Jurkat, Clone E6-1 (cell line): ENCODE measurements at places on chromosomes 13 and 19.

DNA sequence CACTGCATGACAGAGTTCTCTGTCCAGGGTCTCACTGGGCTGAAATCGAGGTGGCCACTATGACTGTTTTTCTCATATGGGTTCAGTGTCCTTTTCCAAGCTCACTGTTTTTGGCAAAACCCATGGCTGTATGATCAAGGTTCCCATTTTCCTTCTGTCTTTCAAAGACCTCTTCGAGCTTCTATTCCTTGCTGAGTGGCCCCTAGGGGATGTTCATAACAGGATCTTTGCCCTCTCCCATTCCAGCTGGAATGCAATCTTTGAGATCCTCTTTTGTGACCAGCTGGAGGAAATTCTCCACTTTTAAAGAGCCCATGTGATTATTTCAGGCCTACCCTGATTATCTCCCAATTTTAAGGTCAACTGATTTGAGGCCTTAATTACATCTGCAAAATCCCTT, 572.5 kb upstream of the SLC10A2 start:
- DNase-seq, result no peak

DNA sequence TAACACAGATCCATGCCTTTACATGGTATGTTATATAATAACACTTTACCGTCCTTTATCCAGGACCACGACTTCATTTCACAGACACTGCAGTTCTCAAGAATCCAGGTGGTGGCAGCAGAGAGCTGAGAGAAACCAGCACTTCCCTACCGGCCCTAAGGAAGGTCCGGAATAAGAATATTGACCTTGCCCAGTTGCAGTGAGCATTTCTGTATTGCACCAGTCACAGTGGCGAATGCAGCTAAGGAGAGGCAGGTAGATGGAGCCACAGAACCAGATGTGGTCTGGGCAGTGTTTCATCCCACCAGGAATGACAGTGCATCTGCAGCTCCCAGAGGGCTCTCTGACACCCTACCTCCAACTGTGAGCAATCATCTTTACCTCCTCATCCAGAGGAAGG, 44.6 kb downstream of the ZNF787 start:
- DNase-seq, result peak; percentile 22

DNA sequence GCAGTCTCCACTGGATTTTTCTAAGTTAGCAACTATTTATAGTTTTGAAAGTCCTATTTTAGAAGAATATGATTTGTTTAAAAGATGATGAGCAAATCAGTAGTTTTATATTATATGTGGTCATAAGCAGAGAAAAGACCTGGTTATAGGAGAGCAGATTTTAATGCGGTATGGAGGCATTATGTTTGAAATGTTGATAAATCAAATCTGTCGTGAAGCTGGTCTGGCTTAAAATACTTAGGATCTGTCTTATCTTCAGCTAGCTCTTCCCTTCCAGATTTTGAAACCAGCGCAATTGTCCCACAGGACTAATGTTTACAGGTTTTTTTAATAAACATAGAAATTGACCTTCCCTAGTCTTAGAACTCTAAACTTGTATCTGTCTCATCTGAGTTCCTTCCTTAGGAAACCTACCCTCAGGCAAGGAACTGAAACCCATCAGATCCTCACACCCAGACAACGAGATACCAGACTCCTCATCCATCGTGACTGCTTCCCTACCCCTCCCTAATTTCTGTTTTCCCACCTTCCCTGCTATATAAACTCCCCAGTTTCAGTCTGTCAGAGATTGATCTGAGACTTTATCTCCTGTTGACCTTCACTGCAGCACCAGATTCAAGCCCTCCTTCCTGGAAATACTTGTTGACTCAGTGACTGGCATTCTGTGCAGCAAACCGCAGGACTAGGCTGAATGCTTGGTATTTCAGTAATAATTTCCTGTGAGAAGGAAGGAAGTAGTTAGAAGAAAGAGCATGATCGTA, 37.8 kb upstream of the CXCL17 start:
- no peak for DNase-seq

DNA sequence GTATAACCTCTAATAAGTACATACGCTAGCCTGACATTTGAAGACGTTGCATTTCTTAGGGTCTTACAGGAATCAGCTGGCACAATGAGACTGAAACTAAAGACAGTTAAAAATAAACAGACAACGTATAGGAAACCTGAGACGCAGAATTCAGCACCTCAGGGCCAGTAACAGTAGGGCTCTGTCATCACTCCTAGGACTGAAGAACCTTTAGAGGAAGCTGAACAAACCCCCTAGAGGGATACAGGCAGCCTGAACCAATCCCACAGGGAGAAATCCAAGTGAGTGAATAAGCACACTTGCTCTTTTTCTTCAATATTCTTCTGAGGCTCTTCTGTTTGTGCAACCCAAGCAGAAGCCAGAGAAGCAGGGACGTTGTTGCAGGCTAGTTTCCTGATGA, 53.9 kb upstream of the KLHL1 start:
- DNase-seq, result no peak

GRCh38 chr13:110581506-110582185, 20.1 kb upstream of the RAB20 start:
- DNase-seq, result no peak

DNA sequence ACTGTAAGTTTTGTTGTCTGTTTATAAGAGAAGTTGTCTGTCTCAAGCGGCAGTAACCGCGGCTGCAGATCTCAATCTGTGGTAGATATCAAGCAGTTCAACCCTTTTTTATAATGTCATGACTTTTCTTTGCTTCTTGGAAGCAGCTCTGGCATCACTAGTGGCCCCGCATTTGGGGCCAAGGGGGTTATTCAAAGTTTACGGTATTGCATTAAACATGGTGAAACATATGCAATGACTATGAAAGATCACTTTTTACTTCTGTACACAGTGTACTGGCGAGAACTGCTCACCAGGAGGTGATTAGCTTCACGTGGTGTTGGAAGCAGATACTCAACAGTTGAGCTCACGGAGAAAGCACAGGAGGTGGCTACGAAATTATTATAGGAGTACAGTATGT, 4.6 kb upstream of the FFAR3 start:
- DNase-seq, result no peak

- no peak for DNase-seq
Observed at GRCh38 chr13:110285991-110286832, 20.7 kb downstream of the COL4A1 start.

DNA sequence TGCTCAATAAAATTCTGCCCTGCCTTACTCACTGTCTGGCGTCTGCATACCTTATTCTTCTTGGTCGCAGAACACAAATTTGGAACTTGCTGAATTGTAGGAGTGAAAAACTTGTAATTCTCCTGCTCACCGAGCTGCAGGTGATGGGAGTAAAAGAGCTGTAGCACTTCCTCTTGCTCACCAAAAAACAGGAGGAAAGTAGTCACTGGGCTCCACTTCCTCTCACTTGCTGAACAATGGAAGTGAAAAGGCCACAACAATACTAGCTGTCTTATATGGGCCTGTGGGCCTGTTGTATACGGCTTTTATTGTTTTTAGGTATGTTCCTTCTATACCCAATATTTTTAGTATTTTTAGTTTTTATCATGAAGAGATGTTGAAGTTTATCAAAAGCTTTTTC, 978.7 kb downstream of the SLITRK5 start:
- no peak for DNase-seq

DNA sequence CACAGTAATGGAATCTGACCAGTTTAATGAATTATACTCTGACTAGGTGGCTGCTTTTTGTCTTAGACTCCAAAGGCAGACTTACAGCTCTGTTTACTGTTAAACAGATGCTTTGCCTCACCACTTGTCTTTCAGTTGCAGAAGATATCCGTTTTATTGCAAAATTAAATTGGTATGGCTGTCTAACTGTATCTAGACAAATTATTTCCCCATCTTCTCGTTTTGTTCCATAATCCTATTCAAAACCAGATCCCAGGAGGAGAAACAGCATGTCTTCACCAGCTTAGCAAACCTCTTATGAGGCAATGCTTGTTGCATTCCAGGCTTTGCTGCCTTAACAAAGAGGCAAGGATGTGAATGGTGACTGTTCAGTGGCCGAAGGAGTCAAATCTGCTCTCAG, 215.6 kb downstream of the TDRD3 start:
- DNase-seq, result no peak

DNA sequence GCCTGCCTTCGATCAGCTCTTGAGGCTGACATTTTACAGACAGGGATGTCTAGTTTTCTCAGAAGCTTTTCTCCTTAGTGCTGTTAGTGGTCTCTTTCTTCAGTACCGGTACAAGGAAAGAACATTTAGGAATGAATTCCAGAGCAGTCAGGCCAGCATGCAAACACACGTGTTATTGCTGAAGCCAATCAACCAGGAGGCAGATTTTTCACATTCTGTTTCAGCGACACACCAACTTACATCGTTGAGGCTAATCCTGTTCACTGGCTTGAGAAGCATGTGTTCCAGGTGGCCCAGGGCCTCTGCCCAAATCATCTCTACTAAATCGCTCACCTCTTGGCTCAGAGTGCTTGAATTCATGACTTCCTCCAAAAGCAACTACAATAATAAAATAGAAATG, 19.2 kb downstream of the PARP4 start:
- no peak for DNase-seq

- no peak for DNase-seq
Observed at GRCh38 chr13:36353001-36353400, 6.8 kb upstream of the SPART start.

- no peak for DNase-seq
Observed at GRCh38 chr13:112234131-112234875, 141.9 kb upstream of the SPACA7 start.

DNA sequence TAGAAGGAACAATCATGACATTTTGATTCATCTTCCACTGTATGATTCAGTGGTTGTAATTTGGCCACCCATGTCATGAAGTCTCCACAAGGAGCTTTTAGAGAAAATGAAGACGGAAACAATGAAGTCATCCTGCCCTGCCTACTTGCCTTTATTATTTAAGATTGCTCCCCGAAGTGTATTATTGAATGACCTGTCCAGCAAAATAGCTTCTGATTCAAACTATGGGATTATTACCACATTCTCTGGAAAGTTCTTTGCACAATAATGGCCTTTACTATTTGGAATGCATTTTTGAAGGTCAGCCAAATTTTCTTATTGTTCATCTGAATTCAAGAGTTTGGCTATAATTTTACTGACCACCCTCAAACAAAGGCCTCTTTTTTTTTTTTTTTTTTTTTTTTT, 77.8 kb upstream of the RFC3 start:
- no peak for DNase-seq

DNA sequence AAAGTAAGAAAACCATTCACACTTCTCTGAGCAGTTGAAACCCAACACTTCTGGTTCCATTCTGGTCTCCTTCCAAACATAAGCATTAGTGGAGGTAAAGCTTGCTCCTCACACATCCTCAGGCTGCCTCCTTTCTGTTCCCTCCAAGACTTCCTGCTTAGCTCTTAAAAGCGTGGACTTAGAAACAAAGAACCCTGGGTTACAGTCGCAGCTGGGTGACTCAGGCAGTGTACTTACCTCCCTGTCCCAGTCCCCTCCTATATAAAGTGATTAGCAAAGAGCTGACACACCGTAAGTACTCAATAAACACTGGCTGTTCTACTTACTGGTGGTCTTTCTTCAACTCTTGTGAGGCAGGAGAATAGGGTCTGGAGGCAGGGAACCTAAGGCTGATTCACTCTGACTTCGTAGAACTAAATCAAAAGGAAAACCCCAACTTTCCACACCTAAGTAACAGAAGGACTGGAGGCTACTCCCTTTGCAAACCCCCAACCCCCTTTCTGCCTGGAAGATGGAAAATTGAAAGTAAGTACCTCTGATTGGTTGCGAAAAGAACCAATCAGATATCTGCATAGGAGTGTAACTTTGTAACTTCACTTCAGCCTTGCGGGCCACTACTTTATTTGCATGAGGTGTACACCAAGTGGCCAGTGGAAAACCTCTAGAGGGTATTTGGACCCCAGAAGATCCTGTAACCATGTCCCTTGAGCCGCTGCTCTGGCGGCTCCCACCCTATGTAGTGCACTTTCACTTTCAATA, 165.4 kb downstream of the SUCLA2 start:
- no peak for DNase-seq

DNA sequence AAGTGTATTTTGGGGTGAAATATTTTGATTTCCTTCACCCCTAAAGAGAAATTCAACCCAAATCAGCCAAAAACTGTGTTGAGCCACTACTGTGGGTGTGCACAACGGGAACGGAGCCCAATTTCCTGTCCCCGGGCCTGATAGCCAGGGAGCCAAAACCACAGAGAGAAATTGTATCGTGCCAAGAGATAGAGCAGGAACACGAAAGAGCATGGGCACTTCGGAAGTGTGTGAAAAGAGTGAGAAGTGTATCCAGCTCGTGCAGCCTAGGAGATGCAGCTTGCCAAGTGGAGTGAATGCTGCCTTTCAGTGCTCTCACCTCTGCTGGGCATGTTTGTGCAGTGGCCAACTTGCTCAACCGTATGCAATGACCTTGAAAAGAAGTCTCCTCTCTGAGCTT, 19.4 kb upstream of the PLEKHF1 start:
- no peak for DNase-seq

DNA sequence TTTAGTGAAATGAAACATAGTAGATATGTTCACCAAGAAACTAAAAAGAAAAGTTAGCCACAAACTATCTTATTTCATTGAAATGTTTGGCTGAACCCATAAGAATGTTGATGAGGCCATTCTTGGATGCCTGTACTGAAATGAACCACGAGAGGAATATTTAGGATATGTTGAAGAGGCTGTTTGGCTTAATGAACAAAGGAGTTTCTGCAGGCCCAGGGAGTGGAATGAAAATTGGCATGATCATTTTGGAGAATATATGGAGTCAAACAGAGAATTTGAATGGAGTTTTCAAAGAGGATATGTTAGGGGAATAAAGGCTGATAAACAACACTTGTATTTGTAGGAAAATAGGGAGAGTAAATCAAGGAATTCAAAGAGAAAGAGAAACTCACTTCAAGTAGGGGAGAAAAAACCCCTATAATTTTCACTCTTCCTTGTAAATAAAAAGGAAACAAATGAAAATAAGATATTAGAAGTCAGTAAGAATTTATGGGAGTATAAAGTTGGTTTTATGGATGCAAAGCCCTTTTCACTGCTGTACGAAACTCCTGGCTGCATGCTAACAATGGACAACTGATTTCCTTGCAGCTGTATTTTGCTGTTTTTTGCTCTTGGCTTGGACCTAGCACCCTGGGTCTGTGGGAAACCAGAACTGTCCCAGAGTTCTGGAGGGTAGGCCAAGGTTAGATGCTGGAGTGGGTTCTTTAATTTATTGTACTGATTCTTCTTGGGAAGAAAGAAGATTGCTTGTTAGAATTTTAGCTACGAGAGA, 36.5 kb downstream of the KL start:
- no peak for DNase-seq

DNA sequence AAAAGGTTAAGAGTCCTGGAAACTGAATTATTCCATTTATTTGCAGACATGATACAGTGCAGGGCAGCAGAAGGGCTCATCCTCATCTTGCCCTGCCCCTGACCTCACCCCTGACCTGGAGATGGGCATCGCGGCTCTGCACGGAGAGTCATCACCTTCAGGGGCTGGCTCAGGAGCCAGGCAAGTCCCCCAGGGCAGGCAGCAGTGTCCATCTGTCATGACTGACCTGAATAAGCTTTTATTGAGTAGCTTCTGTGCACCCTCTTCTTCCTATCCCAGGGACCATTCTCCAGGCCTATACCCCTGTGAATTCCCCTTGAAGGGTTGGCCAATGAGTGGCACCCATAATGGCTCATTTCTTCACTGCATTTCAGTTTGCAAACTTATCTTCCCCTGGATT, 484.2 kb downstream of the ZNF536 start:
- DNase-seq, result no peak

GRCh38 chr19:29777781-29778309, 33.9 kb upstream of the CCNE1 start:
- DNase-seq, result no peak
